GM18507 (cell line): ENCODE measurements at places on chromosomes 2 and 18.

DNA sequence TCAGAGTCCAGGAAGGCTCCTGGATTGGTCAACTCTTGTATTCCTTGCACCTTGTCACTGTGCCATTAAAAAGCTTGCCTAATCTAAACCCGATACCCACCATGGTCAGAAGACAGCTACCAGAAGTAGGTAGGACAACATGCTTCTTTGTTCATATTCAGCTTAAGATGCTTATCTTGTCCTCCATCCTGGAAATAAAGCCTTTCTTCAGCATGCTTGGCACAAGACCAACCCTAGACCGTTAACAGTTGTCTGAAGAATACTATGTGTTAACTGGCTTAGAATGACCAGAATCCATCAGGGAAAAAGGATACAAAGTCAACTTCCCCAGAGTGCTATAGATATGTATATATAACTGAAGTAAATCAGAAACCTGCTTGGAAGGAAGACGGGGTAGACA, 193.9 kb downstream of the ZRANB3 start:
- DNase-seq = no peak

DNA sequence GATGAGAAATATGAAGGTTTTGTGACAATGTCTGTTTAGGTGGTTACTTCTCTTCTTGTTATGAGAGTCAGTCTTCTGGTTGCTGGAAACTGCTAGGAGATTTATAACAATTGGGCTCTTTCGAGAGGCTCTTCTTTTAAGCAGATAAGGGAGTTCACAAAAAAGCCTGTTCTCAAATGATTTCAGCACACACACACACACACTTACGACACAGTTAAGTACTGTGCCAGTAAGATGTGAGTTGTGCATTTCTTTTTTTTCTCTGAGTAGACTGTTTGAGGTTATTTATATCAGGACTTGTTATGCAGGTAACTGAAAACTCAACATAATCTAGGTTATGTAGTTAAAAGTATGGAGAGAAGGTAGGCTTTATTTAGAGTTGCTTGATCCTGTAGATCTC, 49.8 kb downstream of the MSH2 start:
- DNase-seq = no peak

GRCh38 chr2:15867194-15868171, 72.9 kb upstream of the MYCN start:
- no peak for DNase-seq

DNA sequence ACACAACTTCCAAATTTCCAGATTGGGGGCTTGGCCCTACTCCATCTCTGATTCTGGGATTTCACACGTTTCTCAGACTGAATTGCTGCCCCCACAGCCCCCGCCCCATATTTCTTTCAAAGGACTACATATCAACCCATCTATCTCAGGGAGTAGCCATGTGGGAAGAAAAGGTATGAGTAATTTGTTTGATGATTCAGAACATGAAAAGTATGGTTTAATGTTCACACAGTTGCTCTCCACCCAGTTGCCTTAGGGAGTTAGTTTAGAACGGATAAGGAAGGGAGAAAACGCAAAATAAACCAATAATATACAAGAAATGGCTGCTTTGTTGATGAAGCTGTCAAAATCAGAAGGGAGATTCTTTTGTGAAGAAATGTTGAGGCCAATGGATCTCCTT, 145.1 kb downstream of the PIEZO2 start:
- no peak for DNase-seq

DNA sequence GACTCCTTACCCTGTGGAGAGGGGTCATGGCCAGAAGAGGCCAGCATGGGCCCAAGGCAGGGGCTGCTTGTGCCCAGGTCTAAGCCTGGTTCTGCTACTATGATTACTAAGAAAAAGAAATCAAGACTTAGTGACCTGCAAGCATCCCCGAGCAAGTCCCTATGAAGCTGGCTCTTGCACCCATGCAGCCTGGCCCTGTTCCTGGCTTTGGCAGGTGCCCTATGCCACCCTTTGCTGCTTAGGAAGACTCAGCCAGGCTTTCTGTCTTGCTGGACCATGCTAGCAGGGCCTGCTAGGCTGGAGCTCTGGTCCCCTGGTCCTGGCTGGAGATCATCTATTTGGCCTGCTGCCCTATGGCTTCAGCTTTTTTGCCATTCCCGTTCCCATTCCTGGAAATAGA, 309.4 kb upstream of the EPAS1 start:
- no peak for DNase-seq

GRCh38 chr2:142544173-142544572, 333.3 kb upstream of the KYNU start:
- DNase-seq = no peak

- DNase-seq = no peak
Measured at GRCh38 chr2:105969552-105969951, 224.5 kb downstream of the UXS1 start.

DNA sequence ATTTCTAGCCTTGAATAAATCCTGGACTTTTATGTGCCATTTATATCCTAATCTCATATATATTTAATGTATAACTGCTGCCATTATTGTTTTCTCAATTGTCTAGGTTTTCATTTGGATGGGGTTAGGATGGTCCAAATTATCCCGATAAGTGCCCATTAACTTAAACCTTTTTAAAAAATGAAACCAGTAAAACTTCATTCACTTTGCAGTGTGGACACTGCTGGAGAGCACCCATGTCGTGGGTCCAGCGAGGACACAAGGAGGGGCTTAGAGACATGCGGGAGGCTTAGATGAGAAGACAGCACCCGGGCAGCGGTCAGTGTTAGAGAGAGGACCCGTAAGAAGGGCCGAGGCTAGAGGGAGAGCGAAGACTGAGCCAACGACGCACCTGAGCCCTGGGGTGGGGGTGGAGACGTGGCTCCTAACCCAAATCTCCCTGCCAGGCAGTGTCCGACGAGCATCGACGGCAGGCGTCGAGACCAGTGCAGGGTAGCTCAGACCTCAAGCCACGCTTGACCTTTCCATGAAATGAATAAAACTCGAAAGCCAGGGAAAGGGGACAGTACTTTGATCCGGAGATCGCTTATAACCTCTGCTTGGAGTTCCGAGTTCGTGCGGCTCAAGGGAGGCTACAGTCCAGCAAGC, 9.0 kb upstream of the EN1 start:
- no peak for DNase-seq

DNA sequence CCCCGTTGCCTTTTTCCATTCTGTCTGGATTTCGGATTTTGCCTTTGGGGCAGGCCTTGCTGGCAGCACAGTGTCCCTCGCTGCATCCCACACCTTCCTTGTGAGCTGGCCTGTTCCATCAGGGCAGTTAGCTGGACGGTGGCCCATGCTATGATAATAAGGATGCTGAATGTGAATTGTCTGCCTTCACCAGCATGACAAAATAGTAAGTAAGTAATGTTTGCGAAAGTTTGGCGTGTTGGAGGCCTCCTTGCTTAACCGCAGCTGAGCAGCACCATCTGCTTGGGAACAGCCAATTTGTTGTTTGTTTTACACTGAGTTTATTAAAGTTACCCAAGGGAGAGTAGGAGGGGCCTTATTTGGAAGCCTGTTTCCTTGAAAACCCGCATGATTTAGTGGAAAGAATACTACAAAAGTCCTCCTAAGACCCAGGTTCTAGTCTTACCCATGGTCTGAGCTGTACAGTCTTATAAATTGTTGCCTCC, 469.7 kb upstream of the FANCL start:
- DNase-seq = no peak

DNA sequence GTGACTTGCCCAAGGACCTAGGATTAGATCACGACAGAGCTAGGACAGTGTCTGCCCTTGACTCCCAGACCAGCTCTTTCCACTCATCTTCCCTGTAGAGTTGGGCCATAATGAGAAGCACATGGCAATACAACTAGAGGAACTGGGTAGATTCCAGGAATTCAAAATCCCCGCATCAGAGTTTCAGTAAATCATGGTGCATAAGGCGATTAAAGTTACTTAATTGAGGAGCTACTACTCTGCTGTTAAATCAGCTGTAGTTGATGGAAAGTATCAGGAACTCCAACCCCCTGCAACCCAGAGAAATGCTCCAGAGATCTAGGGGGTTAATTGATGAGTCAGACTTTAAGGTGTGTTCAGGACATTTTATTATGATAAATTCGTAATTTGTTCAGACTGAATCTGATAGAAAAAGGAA, 5.7 kb downstream of the ANTXR1 start:
- no peak for DNase-seq

GRCh38 chr2:129009555-129010146, 691.0 kb upstream of the HS6ST1 start:
- DNase-seq = no peak

GRCh38 chr2:6510532-6510931, 355.2 kb downstream of the CMPK2 start:
- DNase-seq = no peak

- no peak for DNase-seq
Measured at GRCh38 chr2:47174733-47175361, 19.7 kb upstream of the STPG4 start.

DNA sequence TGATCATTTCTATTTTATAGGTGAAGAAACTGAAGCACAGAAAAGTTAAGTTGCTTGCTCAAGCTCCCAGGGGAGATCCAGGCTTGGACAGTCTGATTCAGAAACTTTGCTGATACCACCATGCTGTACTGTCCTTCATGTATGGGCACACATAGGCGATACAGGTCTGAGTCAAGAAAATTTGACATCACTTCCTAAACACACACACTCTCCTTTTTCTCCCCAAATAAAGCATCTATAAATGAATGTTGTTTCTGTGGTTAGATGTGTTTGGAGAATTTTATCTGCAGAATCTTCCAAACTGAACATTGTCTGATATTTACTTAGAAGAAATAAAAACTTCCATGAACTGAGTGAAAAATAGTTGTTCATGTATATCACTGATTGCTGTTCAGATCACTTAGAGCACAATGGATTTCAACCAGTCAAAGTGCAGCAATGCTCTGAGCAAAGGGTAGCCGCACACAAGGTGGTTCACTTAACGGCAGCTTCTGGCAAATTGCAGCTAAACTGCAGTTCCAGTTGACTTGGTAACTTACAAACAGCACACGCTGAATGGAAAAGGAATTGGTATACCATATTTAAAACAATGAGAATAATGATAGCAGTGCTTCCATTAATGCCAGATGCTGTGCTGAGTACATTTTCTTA, 10.0 kb upstream of the AGFG1 start:
- no peak for DNase-seq

DNA sequence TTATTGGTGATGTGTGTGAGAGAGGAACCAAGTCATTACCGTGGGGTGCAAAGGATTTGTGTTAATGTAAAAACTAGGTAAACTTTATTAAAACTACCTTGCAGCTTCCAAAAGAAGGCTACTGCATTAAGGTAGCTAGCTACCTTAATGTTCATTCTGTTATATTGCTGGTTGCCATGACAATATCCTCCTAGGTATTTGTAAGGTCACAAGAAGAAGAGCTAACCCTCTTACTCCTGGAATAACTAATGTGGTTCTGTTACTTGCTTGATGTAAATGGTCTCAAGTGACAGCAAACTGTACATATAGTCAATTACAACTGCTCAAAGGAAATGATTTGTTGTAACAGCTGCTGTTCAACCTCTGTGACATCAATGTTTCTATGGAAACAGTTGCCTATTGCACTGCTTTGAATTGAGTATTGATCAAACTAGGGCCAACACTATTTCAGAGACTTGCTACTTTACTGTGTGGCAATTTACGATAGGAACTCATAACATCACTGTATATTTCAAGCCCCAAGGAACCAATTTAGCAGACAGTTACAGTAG, 319.8 kb upstream of the HNRNPA3 start:
- no peak for DNase-seq

DNA sequence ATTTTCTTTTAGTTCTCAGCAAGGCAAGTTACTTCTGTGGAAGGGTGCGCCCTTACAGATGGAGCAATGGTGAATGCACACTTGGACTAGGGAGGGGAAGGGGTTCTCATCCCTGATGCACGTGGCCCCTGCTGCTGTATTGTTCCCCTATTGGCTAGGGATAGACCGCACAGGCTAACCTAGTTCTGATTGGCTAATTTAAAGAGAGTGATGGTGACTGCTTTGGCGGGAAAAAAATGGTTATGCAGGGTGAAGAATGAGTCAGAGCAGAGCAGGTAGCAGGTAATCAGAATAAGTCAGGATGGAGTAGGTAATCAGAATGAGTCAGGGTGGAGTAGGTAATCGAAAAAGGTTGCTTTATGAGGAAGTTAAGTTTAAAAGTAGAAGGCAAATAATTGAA, 171.5 kb downstream of the MTCL1 start:
- no peak for DNase-seq

- no peak for DNase-seq
Measured at GRCh38 chr2:217402761-217403383, 543.0 kb upstream of the TNP1 start.

DNA sequence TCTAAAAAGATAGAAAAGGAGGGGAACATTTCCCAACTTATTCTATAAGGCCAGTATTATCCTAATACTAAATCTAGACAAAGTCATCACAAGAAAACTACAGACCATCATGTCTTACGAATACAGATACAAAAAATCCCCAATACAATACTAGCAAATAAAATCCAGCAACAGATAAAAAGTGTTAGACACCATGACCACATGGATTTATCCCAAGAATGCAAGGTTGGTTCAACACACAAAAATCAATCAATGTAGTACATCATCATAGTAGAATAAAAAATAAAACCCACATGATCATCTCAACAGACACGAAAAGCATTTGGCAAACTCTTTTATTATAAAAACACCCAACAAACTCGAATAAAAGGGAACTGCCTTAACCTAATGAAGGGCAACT, 18.5 kb downstream of the SLC66A2 start:
- no peak for DNase-seq

GRCh38 chr2:127664065-127664894, 11.1 kb downstream of the LIMS2 start:
- no peak for DNase-seq

GRCh38 chr18:23523429-23524212, 20.3 kb downstream of the RMC1 start:
- no peak for DNase-seq

GRCh38 chr2:131032393-131032836, 60.8 kb downstream of the FAM168B start:
- DNase-seq = no peak

GRCh38 chr2:35931626-35932025, 424.0 kb upstream of the CRIM1 start:
- no peak for DNase-seq

GRCh38 chr2:33810046-33810835, 211.1 kb upstream of the FAM98A start:
- DNase-seq = no peak

- DNase-seq = no peak
Measured at GRCh38 chr2:83970217-83970929, 488.7 kb downstream of the SUCLG1 start.

GRCh38 chr2:190922376-190922775, 41.8 kb downstream of the GLS start:
- no peak for DNase-seq
